ENCODE measurements at places on chromosomes 12 and 14.

DNA sequence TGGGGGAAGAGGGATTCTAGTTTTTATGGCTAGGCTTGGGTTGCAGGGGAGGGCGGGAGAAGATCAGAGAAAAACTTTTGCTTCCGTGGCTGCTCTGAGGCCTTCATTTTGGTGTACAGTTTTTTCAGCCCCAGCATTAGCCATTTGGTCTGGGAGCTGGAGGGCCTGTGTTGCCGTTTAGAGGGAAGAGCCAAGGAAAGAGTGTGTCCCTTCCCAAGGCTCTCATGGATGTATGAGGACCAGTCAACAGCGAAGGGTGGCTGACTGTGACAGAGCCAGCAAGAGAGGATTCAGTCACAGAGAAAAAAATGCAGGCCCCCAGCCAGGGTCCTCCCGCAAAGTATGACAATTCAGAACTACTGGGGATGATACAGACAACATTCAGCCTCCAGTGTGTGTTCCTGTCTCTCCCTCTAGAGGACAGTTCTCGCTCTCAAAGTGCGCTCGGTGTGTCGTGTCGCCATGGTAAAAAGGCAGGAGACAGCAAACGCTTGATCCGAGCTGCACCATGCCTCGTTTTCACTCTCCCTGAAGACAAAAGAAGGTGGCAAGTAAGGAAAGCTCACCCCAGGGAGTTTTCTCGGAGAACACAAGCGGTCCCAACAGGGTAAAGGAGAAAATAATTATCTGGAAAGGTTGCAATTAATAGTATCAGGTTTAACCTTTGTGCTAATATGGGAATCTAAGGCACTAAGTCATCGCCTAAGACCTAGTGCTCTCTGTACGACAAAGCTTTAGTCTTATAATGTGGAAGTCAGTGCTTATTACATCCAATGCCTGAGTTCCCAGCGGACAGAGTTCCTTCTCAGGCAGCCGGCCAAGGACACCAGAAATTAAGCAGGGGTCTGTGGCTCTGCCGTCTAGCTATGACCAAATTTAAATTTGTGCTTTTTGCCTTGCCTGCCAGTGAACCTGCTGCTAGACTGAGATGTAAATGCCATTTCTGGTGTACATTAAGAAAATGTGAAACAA lies 157.3 kb upstream of the PLXNC1 start:
- no peak for DNase-seq

GRCh38 chr12:47184229-47184628 lies 104.5 kb upstream of the AMIGO2 start:
- no peak for DNase-seq

- no peak for DNase-seq
Observed at GRCh38 chr12:56758728-56759262, 4.3 kb upstream of the HSD17B6 start.

DNA sequence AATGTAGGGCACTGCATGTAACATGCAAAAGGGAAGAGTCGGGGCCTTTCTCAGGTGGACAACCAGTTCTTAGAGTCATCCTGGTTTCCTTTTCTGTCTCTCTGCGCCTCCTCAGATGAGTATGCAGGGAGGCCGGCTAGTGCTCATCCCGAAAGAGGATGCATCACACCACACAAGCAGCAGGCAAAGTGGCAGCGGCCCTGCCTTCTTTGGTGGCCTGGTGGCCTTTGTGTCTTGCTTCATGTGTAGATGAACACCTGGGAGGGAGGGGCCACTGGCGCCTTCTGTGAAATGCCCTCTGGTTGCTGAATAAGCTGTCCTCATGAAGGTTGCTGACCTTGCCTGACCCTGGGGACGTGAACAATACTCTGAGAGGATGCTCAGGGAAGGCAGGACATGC lies 18.0 kb downstream of the SLC24A4 start:
- DNase-seq = no peak

- no peak for DNase-seq
Observed at GRCh38 chr12:116677202-116677661, 60.6 kb downstream of the SPRING1 start.

DNA sequence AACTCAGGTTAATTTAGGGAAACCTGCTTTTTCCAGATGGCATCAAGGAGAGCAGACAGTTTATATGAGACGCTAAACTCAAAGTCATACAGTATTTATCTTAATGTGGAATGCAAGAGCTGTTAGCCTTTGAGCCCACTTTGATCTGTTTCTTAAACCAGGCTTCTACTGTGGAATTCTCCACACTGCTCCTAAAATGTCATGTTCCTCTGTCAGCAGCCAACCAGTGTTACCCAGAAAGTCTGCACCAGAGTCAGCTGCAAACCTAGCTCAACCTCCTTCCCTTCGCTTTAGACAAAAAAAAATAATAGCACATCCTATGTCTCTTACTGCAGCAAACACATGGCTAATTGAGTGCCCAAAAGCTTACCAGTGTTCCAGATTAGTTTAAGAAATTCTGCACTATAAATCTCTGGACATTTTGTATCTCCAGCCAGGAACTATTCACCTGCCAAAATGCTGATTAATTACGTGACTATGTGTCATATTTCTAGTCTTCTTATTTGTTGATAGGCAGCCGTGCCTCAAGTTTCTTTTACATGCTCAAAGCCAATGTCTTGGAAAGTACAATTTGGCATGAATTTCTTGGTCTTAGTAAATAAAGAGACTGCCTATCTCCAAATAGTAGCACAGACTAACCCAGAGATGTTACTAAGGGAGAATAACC lies 21.8 kb downstream of the ARMH4 start:
- no peak for DNase-seq

GRCh38 chr12:123389560-123390351 lies 5.8 kb downstream of the KMT5A start:
- no peak for DNase-seq

DNA sequence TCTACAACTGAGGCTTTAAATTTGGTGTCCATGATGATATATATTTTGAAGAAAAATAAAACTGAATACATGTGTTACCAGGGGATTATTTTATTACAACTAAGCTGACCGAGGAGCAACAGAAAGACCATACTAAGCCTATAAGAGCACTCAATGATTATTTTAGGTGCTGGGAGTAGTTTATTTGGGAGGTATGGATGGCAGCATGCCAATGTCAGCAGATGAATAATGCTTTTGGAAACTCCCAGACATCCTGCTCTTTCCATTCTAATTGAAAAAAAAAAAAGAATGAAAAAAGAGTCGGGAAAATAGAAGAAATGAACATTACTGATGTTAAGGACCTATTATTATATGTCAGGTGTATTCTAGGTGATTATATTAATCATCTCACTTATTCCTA lies 441.2 kb downstream of the BTG1 start:
- DNase-seq = no peak

DNA sequence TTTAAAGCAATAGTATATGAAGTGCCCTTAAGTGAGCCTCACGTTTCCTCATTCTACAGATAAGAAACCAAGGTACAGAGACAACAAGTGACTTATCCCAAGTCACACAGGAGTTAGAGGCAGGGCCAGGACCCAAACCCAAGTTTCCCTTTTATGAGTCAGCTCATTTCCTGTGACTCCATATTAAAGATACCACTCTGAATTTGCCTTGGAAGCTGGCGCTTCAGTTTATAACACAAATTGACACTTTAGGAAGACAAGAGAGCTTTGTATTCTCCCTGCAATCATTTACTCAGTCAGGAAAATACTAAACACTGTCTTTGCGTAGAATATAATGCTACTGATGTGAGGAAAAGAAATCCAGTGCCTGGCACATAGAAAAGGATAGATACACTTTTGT lies 43.2 kb downstream of the MYBPC1 start:
- no peak for DNase-seq

DNA sequence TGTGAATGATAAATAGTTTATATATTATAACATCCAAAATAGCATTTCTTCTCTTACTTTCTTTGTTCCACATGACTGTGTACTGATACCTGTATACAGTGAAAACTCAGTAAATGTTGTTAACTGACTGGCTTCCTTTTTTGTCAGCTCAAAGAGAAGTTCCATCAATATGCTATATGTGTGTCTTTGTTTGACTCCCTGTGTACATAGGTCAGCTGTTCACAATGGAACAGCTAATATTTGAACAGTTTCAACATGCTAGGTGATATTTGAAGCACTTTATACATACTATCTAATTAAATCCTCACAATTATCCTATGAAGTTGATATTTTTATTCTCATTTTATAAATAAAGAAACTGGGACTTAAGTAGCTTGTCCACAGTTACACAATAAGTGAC lies 15.3 kb upstream of the KICS2 start:
- no peak for DNase-seq

DNA sequence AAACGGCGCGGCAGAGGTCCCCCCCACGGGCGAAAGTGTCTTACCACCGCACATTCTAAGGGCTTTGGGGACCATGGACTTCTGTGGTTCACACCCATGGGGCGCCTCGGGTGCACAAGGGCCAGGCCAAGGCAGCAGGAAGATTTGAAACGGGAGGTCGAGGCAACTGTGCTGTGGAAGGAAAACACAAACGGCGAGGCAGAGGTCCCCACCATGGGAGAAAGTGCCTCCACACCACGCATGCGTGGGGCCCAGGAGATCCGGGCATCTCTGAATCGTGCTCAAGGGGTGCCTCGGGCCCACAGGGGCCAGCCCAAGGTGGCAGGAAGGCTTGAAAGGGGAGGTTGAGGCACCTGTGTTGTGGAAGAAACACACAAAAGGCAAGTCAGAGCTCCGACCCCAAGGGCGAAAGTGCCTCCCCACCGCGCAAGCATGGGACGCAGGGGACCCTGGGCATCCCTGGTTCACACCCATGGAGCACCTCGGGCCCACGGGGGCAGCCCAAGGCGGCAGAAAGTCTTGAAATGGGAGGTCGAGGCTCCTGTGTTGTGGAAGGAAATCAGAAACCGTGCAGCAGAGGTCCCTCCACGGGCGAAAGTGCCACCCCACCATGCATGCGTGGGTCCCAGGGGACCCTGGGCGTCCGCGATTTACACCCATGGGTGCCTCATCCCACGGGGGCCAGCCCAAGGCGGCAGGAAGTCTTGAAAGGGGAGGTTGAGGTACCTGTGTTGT lies 371.0 kb downstream of the ALG10 start:
- DNase-seq = no peak

DNA sequence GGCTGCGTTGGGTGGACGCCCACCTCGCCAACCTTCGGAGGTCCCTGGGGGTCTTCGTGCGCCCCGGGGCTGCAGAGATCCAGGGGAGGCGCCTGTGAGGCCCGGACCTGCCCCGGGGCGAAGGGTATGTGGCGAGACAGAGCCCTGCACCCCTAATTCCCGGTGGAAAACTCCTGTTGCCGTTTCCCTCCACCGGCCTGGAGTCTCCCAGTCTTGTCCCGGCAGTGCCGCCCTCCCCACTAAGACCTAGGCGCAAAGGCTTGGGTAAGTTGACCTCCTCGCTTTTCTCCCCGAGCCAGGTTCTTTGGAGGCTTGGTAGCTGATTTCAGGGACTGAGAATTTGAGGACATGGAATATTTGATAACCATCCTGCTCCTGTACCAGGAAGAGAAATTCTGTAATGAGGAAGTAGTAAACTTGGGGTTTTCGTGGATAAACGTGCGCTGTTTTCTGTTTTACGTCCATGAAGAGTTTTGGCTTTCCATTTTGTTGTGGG lies 530 bp downstream of the APAF1 start:
- DNase-seq = no peak

GRCh38 chr12:8644345-8645248 lies 18.0 kb downstream of the MFAP5 start:
- DNase-seq = no peak

DNA sequence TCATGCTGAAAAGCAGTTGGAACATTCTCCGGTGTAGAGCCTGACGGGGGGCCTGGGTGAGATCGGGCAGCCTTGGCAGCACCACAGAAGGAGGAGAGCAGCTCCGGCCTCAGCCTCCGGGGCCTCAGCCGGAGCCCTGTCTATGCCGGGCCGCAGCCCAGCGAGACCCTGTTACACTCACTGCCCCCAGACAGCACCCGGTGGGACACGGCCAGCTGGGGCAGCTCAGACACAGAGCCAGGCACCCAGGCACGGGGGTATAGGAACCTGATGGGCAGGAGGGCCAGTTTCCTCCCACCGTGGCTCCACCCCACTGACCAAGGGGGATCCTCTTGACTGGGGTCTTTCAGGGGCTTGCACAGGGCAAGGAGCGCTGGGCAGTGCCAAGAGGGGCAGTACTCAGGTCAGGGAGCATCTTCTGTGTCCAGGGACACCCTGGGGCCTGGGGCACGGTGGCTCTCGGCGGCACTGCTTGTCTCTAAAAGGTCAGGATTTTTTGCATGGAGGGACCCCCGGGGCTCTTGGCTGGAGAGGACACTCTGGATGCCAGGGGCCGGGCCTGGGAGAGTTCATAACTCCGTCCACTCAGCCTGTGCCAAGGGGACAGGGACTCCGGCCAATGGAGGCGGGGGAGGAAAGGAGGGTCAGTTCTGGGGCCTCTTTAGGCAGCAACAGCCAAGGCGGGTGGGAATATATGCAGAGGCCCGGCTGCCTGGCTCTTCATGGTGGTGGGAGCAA lies 9.4 kb downstream of the INF2 start:
- no peak for DNase-seq

DNA sequence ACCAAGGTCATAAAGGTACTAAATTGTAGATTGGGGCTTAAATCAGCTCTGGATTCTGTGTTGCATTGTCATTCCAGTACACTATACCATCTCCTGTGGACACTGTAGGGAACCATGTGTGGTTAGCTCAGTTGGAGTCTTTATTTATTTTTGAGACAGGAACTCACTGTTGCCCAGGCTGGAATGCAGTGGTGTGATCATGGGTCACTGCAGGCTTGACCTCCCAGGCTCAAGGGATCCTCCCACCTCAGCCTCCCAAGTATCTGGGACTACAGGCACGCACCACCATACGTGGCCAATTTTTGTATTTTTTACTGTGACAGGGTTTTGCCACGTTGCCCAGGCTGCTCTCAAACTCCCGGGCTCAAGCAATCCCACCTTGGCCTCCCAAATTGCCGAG lies 6.7 kb downstream of the PAPOLA start:
- DNase-seq = no peak

DNA sequence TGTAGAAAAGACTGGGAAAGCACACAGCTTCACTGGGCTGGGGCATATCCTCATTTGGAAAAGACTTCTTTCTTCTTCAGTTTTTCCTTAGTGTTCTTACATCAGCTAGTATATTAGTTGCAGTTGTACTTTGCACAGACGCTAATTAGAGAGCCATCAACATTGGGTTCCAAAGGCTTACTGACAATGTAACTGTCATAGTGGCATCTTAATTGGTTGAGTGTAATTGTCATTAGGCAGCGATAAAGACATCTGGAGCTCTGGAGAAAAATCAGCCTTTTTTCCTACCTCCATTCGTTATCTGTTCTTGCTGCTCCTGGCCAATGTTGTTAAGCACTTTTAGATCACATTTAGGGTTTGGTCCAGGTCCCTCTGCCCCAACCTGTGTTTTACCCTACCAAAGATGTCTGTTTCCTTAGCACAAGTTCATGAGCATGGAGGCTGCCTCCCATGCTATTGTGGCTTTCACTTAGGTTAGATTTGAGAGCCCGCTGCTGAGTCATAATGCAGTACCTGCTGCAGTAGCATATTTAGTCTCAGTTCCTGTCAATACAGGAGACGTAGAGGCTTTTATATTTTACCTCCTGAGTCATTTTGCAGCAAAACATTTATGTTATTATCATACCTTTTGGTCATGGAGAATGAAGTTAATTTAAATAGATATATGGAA lies 49.2 kb downstream of the FBXW8 start:
- no peak for DNase-seq

Data from AG04449 (cell line).